Caco-2 (cell line): ENCODE measurements at places on chromosomes 6 and 20. TPM values are rescaled to one million over a fixed set of nuclear protein-coding genes. Genes with fewer than 3 reads are reported as not detected.

- DNase-seq: peak; percentile 87
Measured at GRCh38 chr6:52577022-52577777, at the start of gene TRAM2. TSS of gene TRAM2 (minus strand) at chr6:52577060. CDS start at chr6:52576915, 145 bp downstream.

GRCh38 chr6:100126790-100127484 lies 132.9 kb upstream of the MCHR2 start:
- no peak for DNase-seq

DNA sequence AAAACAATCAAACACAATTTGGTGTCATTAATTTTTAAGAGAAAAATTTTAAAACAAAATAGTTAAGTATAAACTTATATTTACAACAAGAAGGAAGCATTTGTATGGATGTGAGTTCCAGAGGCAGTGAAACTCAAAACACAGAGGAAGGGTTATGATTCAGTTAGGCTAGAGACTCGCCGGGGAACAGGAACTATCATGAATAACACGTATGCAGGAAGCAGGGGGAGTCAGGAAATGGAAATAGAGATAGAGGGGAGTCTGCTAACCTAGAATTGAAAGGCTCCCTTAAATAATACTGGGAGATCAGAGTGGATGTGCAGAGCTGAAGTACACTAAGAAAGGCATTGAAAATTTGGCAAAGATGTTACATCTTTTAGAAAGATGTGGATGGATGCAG lies 14.2 kb upstream of the HLA-DRB1 start:
- no peak for DNase-seq

GRCh38 chr6:169326067-169326799 lies 72.6 kb upstream of the THBS2 start:
- DNase-seq: peak; percentile 45

GRCh38 chr6:134521116-134521501 lies 203.2 kb upstream of the SGK1 start:
- no peak for DNase-seq

DNA sequence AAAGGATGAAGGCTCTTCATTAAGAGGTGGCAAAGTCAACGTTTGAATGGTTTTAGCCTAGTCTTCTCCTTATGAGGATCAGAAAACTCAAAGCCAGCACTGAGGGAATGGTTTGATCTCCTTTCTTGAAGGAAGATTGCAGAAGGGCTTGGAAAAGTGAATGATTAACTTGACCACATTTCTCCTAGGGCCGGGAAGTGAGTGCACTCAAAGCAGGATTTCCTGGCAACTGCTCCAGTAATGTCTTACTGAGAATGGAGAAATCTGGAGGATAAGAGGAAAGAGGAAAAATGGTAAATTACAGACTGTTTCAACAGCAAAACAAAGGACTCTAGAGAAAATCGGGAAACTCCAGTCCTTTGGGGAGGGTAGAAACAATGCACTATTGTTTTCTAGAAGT lies 189.0 kb upstream of the FOXA2 start:
- DNase-seq: peak; percentile 49

- no peak for DNase-seq
Measured at GRCh38 chr6:99912657-99913056, 81.4 kb downstream of the MCHR2 start.

- DNase-seq: peak; percentile 49
Measured at GRCh38 chr20:46128310-46129151, 10.4 kb downstream of the CD40 start.

GRCh38 chr6:168574699-168575195 lies 133.8 kb downstream of the SMOC2 start:
- no peak for DNase-seq

DNA sequence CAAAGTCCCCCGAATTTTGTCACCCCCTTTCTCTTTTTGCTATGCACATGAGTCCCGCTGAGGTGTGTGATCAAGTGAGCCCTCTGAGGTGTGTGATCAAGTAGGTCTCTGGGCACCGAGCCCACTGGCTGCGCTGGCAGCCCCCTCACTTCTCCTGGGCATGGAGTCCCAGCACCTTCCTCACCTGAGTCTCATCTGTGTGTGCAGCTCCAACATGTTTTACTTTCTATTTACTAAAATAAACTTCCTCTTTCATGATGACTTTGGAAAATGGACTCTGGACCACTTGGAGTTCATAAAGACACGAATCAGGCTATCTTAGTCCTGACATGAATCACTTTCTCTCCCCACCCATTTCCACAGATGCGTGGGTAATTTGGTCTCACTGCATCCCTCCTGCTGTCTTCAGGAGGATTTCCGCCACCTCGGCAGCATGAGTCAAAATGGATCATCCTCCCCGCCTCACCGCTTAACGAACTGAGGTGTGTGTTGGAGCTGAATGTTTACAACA lies 39.8 kb downstream of the PRDM1 start:
- DNase-seq: no peak

DNA sequence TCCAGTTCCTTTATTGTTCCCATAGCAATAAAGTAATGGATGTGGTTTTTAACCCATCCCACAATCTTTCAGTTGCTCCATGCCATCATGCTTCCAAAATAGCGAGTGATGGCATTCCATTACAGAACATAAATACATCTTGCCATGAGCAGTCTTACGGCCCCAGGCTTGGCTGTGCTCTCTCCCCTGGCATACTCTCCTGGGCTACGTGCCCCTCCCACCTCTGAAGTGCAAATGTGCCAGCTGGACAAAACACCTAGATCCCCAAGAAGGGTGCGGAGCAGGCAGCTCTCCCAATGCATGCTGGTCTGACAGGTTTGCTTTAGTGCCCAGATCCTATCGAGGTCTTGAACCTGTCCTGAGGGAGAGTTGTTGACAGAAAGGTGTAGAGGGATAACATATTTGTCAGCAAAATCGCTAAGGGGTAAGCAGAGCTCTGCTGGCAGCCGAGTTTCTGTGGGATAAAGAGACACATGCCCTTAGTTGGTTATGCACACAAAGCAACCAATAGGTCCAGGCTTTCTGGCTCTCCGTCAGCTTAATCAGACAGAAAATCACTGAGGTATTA lies 43.9 kb upstream of the PAX1 start:
- no peak for DNase-seq

DNA sequence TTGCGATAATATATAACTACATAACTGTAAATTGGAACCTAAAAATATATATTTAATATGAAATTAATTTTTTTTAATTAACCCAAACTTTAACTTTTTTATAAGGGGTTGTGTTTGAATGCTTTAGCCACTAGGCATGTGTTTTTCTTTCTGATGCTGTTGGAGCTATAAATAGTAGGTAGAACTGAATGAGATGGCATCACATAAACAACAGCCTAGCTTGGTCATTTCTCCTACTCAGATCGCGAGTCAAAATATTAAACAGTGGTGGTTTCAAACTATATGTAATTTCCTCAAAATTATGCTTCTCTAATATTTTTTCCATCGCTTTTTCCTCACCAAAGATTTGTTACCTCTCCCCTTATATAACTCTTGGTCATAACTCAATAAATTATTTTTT lies 243.2 kb downstream of the ARID1B start:
- no peak for DNase-seq

GRCh38 chr6:52570291-52570700 lies 6.6 kb downstream of the TRAM2 start:
- DNase-seq: no peak

DNA sequence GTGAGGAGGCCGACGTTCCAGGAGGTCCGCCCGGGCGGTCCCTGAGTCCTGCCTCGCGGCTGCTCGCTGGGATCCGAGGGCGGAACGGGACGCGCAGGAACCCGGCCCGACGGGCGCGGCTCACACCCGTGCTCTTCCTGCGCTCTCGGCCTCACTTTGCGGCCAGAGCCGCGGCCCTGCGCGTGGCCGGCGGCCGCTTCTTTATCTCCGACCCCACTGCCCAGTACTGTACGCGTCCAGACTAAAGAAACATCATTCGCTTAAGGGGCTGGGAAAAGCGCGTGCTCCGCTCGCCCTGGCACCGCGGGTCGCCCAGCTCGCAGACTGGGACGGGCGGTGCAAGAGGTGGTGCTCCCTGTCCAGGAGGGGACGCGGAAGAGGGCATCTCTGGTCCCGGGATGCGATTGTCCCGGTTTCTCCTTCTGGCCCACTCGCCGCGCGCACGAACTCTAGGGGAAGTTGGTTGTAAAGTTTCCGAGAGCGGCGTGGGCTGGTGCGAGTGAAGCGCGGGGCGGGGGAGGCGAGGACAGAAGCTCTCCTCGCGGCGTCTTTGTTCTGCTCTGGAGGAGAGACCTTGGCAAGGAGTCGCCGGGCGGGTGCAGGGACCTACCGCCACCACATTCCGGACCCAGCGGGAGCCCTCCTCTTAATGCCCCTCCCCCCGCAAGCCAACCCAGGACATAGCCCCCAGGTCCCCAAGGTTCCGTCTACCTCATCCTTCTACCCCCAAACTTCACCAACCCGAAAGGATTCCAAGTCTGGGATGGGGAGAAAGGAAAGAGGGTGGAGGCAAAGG lies 71.0 kb downstream of the SOX4 start:
- peak; percentile 35 for DNase-seq

DNA sequence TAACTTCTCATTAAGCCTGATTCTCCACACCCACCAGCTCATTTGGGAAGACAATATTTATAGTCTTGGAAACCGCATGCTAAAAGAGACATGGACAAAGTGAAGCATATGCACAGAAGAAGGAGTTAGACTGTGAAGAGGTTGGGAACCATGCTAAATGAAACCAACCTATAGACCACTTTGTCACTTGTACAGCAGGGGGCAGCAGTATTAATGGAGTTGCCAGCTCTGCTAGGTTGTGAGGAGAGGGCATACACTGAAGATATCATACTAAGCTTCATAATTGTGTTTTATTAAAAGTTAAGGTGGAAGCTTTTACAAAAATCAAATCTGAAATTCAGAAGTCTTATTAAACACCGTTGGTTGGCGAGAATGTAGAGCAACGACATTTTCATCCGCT lies 38.3 kb upstream of the HMGCLL1 start:
- DNase-seq: no peak

GRCh38 chr6:45791211-45792168 lies 224.2 kb downstream of the CLIC5 start:
- DNase-seq: no peak

DNA sequence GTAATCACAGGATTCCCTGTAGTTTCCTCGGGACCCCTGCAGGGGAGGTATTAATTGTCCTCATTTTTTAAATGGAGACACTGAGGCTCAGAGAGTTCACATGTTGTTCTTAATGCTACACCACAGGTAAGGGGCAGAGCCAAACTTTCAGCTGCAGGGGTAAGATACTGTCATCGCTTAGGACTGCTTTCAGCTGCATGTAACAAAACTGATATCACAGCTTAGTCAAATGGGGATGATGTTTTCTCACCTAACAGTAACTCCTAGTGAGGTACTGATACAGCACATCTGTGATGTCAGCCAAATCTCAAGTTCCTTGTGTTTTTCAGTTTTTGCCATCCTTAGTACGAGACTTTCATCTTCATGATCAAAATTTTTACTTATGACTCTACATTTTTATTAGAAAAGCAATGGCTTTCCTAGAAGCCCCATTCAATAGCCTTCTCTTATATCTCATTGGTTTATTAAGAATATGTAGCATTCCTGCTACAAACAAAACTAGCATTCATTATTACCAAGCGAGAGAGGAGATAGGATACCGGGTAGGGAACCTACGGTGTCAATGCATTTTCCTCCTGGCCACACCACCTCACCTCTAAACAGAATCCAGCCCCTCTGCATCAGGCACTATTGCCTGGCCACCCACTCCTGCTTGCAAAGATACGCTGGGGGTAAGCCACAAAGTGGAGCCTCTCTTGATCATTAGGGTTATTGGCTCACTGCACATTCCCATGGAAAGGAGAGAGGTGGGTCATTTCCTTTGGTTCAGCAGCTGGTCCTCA lies 557.5 kb downstream of the CD83 start:
- no peak for DNase-seq

GRCh38 chr6:21263531-21264287 lies 329.8 kb upstream of the SOX4 start:
- DNase-seq: no peak

GLO1 gene
- 146 and 155 TPM in 2 replicates for total RNA-seq

JPH2 gene
- total RNA-seq: 10.5 and 11.1 TPM in 2 replicates

ADGRB3 gene
- total RNA-seq: 0.18 TPM in 1 of 2 replicates, not detected in the other

THBS2 gene
- 0.07 TPM in 1 of 2 replicates, not detected in the other for total RNA-seq

SLC12A5 gene
- total RNA-seq: 0.56 and 1.9 TPM in 2 replicates

ENPP5 gene
- total RNA-seq: 1.4 and 2.3 TPM in 2 replicates

FGD2 gene
- total RNA-seq: not detected in 2 replicates

DDO gene
- not detected in 2 replicates for total RNA-seq

PTCRA gene
- total RNA-seq: not detected in 2 replicates

PLEKHG1 gene
- 32.8 and 35.0 TPM in 2 replicates for total RNA-seq

CUL9 gene
- 16.7 and 16.8 TPM in 2 replicates for total RNA-seq
